Type B pancreatic cell (in vitro differentiated cells): ENCODE measurements at places on chromosomes 5 and 9. TPM values are rescaled to one million over a fixed set of nuclear protein-coding genes. Genes with fewer than 3 reads are reported as not detected.
A peak's percentile ranks its signal among the peaks of the same experiment; 100 is the strongest.

GRCh38 chr9:91800473-91801030 lies 149.5 kb downstream of the ROR2 start:
- H3K36me3 ChIP-seq: no peaks in the 10 kb centered on the region
- H3K4me3 ChIP-seq: no peak overlapping the region
- no peak overlapping the region for H3K27ac ChIP-seq
- H3K4me1 ChIP-seq: peaks cover 54% of the 10 kb centered on the region
- H3K27me3 ChIP-seq: peaks cover 3% of the 10 kb centered on the region
- DNase-seq: no peak

DNA sequence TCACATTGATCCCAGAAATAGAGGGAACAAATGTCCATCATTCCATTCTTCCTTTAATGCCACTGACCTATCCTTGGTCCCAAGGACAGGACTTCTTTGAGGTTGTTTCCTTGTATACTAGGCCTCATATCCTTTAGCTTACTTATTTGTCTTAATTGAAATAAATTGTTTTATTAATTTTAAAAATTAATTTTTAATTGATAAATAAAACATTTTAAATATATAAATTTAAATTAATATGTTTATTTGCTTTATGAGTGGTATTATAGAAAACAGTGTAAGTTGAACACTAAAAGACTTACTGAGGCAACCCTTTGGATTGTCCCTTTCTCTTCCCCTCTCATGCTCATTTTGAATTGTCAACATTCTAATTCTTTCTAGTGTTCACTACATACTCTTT lies 556.9 kb upstream of the NUDT12 start:
- no peaks in the 10 kb centered on the region for H3K36me3 ChIP-seq
- no peaks in the 10 kb centered on the region for H3K27me3 ChIP-seq
- no peaks in the 10 kb centered on the region for H3K4me1 ChIP-seq

DNA sequence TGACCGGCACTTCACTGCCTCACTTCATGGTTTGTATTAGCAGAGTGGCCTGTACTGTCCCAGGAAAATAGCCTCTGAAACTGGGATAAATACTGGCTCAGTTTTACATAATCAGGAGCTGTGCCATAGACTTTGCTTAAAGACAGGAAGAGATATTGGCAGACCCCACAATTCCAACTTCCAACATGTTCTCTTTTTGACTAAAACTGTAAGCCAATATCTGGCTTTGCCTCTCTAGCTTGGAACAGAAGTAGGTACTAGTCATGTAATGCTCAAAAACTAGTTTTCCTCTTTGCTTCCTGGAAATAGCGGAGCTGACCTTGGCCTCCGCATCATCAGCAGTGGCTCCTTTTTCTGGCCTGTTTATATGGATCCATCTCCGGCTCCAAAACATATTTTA lies 276.9 kb downstream of the CDH9 start:
- H3K27me3 ChIP-seq: no peaks in the 10 kb centered on the region
- no peaks in the 10 kb centered on the region for H3K36me3 ChIP-seq
- no peak overlapping the region for H3K27ac ChIP-seq
- no peaks in the 10 kb centered on the region for H3K4me1 ChIP-seq

- no peaks in the 10 kb centered on the region for H3K27me3 ChIP-seq
- H3K27ac ChIP-seq: no peak overlapping the region
- peaks cover 10% of the 10 kb centered on the region for H3K36me3 ChIP-seq
- H3K4me1 ChIP-seq: peaks cover 6% of the 10 kb centered on the region
- DNase-seq: no peak
- H3K4me3 ChIP-seq: no peak overlapping the region
These were observed 13.6 kb downstream of the PLEKHG4B start for GRCh38 chr5:105504-106070.

- H3K27ac ChIP-seq: no peak overlapping the region
- DNase-seq: no peak
- H3K4me1 ChIP-seq: peaks cover 25% of the 10 kb centered on the region
- no peak overlapping the region for H3K4me3 ChIP-seq
- H3K36me3 ChIP-seq: no peaks in the 10 kb centered on the region
These were observed 80.5 kb downstream of the NREP start for GRCh38 chr5:111676466-111676865.

DNA sequence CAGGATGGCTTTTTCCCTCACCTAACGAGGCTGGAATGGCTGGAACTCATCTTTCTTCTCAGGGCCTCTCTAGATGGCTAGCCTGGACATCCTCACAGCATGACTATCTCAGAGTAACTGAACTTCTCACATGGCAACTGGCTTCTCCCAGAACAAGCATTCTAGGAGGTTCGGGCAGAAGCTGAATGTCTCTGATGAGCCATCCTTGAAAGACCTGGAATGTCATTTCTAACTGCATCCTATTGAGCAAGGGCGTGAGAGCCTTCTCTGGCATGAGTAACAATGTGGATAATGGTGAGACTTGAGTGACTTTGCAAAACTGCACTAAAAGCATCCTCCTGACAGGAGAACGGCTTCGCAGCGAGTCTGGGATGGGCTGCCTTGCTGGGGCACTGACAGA lies 487.7 kb downstream of the MAT2B start:
- H3K27me3 ChIP-seq: no peaks in the 10 kb centered on the region
- no peaks in the 10 kb centered on the region for H3K36me3 ChIP-seq
- peaks cover 8% of the 10 kb centered on the region for H3K4me1 ChIP-seq
- H3K27ac ChIP-seq: no peak overlapping the region

GRCh38 chr5:5384660-5385330 lies 37.7 kb upstream of the ICE1 start:
- no peak overlapping the region for H3K4me3 ChIP-seq
- H3K27me3 ChIP-seq: peaks cover 13% of the 10 kb centered on the region
- no peak for DNase-seq
- H3K36me3 ChIP-seq: peaks cover 4% of the 10 kb centered on the region
- H3K27ac ChIP-seq: no peak overlapping the region

- H3K4me1 ChIP-seq: no peaks in the 10 kb centered on the region
- H3K4me3 ChIP-seq: no peak overlapping the region
- DNase-seq: no peak
- H3K27me3 ChIP-seq: no peaks in the 10 kb centered on the region
- H3K36me3 ChIP-seq: peaks cover 8% of the 10 kb centered on the region
These were observed 8.5 kb downstream of the GIN1 start for GRCh38 chr5:103111468-103111867.

DNA sequence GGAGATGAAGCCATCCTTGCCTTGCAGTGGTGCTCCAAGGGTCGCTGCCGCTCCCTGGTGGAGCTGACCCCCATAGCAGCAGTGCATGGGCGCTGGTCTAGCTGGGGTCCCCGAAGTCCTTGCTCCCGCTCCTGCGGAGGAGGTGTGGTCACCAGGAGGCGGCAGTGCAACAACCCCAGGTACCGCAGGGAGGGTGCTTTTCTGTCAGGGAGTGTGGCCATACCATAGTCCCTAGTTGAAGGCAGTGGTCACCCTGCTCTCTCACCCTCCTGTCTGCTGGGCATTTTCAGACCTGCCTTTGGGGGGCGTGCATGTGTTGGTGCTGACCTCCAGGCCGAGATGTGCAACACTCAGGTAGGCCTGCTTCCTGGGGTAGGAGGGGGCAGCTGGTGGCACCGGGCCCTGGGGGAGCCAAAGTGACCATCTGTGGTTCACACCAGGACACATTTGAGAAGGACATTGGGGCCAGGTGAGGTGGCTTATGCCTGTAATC lies 11.2 kb downstream of the ADAMTS13 start:
- no peaks in the 10 kb centered on the region for H3K4me1 ChIP-seq
- H3K36me3 ChIP-seq: no peaks in the 10 kb centered on the region
- no peak for DNase-seq
- H3K27me3 ChIP-seq: peaks cover 4% of the 10 kb centered on the region

GRCh38 chr5:69007163-69007562 lies 86.7 kb upstream of the SLC30A5 start:
- H3K36me3 ChIP-seq: no peaks in the 10 kb centered on the region
- no peak for DNase-seq
- peaks cover 18% of the 10 kb centered on the region for H3K27me3 ChIP-seq
- H3K27ac ChIP-seq: no peak overlapping the region

DNA sequence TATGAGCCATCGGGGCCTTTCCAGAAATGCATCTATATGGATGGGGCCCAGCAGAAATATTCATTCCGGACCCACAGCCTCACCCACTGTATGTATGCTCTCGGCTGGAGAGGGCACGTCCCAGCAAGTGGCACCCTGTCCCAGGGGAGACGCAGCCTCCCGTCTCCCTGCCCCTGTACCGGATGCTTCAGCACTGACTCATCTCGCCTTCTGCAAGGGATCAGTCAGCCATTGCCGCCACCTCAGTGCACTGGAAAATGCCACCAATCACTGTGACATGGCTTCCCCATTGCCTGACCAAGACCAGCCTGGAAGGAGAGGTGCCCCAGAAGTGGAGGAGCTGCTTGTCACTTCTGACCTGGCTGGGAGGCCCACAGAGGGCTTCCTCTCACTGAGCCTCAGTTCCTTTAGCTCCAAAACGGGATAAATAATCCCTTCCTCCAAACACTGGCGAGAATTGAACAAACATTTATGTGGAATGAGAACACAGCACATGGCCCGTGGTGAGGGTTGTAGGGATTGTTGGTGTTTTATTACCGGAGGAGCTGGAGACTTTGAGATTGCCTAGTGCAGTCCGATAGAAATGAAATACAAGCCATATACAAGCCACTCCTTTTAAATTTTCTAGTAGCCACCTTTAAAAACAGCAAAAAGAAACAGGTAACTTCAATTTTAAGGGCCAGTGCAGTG lies 43.9 kb upstream of the ORM1 start:
- H3K36me3 ChIP-seq: peaks cover 23% of the 10 kb centered on the region
- H3K27me3 ChIP-seq: no peaks in the 10 kb centered on the region
- H3K4me1 ChIP-seq: peaks cover 21% of the 10 kb centered on the region

GRCh38 chr5:55072666-55073065 lies 29.8 kb upstream of the GZMA start:
- DNase-seq: no peak
- H3K4me3 ChIP-seq: no peak overlapping the region
- no peaks in the 10 kb centered on the region for H3K36me3 ChIP-seq

GRCh38 chr5:173720286-173720952 lies 104.0 kb upstream of the BOD1 start:
- no peak for DNase-seq
- H3K27me3 ChIP-seq: peaks cover 5% of the 10 kb centered on the region
- peaks cover 4% of the 10 kb centered on the region for H3K36me3 ChIP-seq
- peaks cover 24% of the 10 kb centered on the region for H3K4me1 ChIP-seq

GRCh38 chr5:109105631-109106267 lies 304.0 kb downstream of the PJA2 start:
- peaks cover 7% of the 10 kb centered on the region for H3K4me1 ChIP-seq
- no peaks in the 10 kb centered on the region for H3K36me3 ChIP-seq
- DNase-seq: no peak
- H3K4me3 ChIP-seq: no peak overlapping the region

- peaks cover 9% of the 10 kb centered on the region for H3K36me3 ChIP-seq
- DNase-seq: no peak
- peak overlapping the region; percentile 97 for H3K27ac ChIP-seq
- peaks cover 26% of the 10 kb centered on the region for H3K27me3 ChIP-seq
- H3K4me1 ChIP-seq: peaks cover 9% of the 10 kb centered on the region
- H3K4me3 ChIP-seq: peak overlapping the region; percentile 97
These were observed 14.1 kb downstream of the TRIM7 start for GRCh38 chr5:181190711-181191525.

- no peaks in the 10 kb centered on the region for H3K36me3 ChIP-seq
- DNase-seq: no peak
- H3K4me3 ChIP-seq: no peak overlapping the region
These were observed 24.1 kb downstream of the AHRR start for GRCh38 chr5:345404-346195.

DNA sequence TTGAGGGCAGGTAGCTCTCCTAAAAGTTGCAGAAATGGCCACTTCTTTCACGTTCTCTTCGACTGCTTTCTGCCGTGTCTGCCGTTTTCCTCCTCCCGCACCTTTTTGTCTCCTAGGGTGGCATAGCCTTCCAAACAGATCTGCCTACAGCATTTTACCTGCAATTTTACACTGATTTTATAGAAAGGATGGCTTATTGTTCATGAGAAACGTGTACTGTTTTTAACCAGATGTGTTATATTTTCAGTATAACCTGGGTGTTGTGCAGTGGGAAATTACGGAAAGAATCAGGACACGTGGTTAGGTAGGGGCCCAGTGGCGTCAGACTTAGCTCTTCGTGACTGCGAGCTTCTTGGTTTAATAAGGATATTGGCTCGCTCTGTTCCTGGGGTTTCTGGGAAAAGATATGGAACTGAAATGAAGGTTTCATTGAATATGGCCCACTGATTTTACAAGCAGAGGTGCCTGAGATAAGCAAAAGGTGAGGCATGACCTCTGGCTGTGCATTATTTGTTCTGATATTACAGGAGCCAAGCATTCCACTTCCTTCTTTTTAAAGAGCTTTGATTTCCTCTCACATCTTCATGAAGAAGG lies 43.7 kb upstream of the PRSS3 start:
- no peak overlapping the region for H3K4me3 ChIP-seq
- no peaks in the 10 kb centered on the region for H3K36me3 ChIP-seq
- DNase-seq: no peak

- H3K27ac ChIP-seq: no peak overlapping the region
- H3K27me3 ChIP-seq: peaks cover 5% of the 10 kb centered on the region
These were observed 206.6 kb upstream of the HAPLN1 start for GRCh38 chr5:83927140-83927733.

- H3K4me3 ChIP-seq: no peak overlapping the region
- DNase-seq: no peak
- H3K4me1 ChIP-seq: peaks cover 10% of the 10 kb centered on the region
- no peak overlapping the region for H3K27ac ChIP-seq
- no peaks in the 10 kb centered on the region for H3K27me3 ChIP-seq
These were observed 290.0 kb downstream of the NR3C1 start for GRCh38 chr5:143113461-143113860.

DNA sequence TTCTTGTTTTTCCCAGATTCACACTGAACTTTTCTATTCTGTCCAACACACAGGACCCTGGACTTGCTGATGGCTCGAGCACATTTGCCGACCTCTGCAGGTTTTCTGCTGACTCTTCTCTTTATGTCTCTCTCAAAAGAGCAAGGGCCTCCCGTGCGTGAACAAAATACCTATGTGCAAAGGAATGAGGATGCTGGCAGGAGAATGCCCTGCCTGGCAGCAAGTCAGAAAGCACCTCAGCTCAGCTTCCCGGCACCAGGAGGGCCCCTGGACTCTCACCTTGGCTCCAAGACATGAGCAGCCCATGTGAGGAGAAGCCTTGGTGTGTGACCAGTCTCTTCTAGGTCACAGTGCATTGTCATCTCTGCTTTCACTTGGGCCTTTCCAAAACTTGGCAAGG lies 36.1 kb downstream of the PAPPA start:
- no peak overlapping the region for H3K27ac ChIP-seq
- H3K36me3 ChIP-seq: peaks cover 5% of the 10 kb centered on the region
- no peak for DNase-seq
- H3K4me3 ChIP-seq: no peak overlapping the region
- H3K27me3 ChIP-seq: peaks cover 12% of the 10 kb centered on the region
- H3K4me1 ChIP-seq: peaks cover 5% of the 10 kb centered on the region

GRCh38 chr5:150159741-150160179 lies 4.1 kb upstream of the PDGFRB start:
- H3K4me3 ChIP-seq: no peak overlapping the region
- DNase-seq: no peak
- no peak overlapping the region for H3K27ac ChIP-seq

Gene C5orf58
- total RNA-seq: not detected in 2 replicates

Gene CDH10
- 5.5 and 14.2 TPM in 2 replicates for total RNA-seq

Gene TIFAB
- total RNA-seq: not detected in 2 replicates

Gene LCN1
- total RNA-seq: not detected in 2 replicates

Gene LCN15
- total RNA-seq: 0.77 and 0.93 TPM in 2 replicates

Gene FCHO2
- total RNA-seq: 22.8 and 38.5 TPM in 2 replicates

Gene SETX
- total RNA-seq: 34.7 and 43.3 TPM in 2 replicates

Gene MOB3B
- 15.4 and 27.5 TPM in 2 replicates for total RNA-seq

Gene SPATA6L
- 3.0 and 4.7 TPM in 2 replicates for total RNA-seq

Gene HTR4
- 0.29 and 1.4 TPM in 2 replicates for total RNA-seq

Gene WDR38
- total RNA-seq: 0.75 TPM in 1 of 2 replicates, not detected in the other

Gene RNF224
- 0.36 and 0.48 TPM in 2 replicates for total RNA-seq

Gene ITGA1
- 12.0 and 17.0 TPM in 2 replicates for total RNA-seq

Gene FOXD1
- total RNA-seq: 1.3 and 15.9 TPM in 2 replicates

Gene SLC44A1
- 47.2 and 130 TPM in 2 replicates for total RNA-seq

Gene HDHD3
- 33.9 and 53.1 TPM in 2 replicates for total RNA-seq

Gene ZNG1E
- total RNA-seq: 31.6 and 38.8 TPM in 2 replicates

Gene EPB41L4B
- 14.4 and 29.1 TPM in 2 replicates for total RNA-seq

Gene LCN9
- 1.1 and 2.0 TPM in 2 replicates for total RNA-seq
